ENCODE measurements at places on chromosomes 16 and 17.
A peak's percentile ranks its signal among the peaks of the same experiment; 100 is the strongest.

DNA sequence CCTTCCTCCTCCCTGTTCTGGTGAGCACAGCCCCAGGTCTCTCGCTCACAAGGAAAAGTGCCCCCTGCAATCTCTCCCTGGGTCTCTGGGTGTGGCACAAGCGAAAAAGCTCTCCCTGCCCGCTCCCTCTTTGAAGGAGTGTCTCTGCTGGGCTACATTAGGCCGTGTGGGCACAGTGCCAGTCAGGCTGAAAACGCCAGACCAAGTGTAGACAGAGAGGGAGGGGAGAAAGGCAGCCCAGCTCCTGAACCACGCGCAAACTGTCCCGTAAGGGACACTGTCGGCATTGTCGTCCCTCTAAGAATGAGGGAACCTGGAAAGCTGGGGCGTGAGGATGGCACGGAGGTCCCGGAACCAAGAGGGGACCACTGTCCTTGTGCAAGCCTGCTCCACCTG lies 3.9 kb downstream of the SMIM5 start:
- no peak for DNase-seq

GRCh38 chr16:85616607-85617321 lies 3.6 kb downstream of the GSE1 start:
- DNase-seq: no peak

GRCh38 chr17:44959821-44960531 lies 8.1 kb downstream of the C1QL1 start:
- DNase-seq: no peak

GRCh38 chr16:49484451-49484849 lies 110.8 kb downstream of the C16orf78 start:
- DNase-seq: no peak

GRCh38 chr17:39663688-39664580 lies 1.2 kb upstream of the TCAP start:
- DNase-seq: no peak

- DNase-seq: no peak
Observed at GRCh38 chr16:73563709-73564108, 515.8 kb upstream of the ZFHX3 start.

GRCh38 chr17:10271106-10271562 lies 72.7 kb upstream of the GAS7 start:
- peak; percentile 86 for DNase-seq

GRCh38 chr16:83968891-83969649 lies 1.0 kb downstream of the NECAB2 start:
- DNase-seq: no peak

DNA sequence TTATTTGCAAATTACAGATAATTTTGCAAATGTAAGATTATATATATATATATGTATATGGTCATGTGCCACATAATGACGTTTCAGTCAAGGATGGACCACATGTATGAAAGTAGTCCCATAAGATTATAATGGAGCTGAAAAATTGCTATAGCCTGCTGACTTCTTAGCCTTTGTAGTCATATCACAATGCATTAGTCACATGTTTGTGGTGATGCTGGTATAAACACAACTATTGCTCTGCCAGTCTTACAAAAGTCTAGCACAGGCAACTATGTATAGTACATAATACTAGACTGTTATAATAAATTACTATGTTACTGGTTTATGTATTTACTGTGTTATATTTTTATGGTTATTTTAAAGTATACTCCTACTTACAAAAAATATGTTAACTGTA lies 444.3 kb downstream of the KCNJ2 start:
- DNase-seq: no peak

DNA sequence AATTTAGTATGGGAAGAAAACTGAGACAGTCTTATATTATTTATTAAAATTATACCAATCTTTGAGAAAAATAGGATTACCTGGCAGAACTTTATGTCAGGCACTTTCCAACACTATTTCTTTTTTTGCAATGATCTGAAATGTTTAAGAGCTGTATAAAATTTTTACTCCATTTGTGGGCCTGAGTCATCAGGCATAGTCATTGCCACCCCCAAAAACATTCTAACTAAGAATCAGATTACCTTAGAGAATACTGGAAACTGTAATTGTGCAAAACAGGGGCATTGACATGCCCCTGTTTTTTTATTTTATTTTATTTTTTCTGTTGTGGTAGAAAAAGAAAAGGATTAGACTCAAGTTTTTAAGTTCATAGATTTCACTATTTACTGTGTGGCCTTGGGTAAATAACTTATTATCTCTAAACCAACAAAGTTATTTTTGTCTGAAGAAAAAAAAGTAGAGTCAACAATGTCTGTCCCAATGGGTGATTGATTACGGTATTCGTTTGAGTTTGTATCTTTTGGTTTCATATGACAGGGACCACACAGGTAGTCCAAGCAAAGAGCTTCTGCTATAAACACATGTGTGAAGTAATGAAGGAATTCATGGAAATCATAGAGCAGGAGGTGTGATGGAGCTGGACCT lies 24.6 kb downstream of the VAT1L start:
- no peak for DNase-seq

DNA sequence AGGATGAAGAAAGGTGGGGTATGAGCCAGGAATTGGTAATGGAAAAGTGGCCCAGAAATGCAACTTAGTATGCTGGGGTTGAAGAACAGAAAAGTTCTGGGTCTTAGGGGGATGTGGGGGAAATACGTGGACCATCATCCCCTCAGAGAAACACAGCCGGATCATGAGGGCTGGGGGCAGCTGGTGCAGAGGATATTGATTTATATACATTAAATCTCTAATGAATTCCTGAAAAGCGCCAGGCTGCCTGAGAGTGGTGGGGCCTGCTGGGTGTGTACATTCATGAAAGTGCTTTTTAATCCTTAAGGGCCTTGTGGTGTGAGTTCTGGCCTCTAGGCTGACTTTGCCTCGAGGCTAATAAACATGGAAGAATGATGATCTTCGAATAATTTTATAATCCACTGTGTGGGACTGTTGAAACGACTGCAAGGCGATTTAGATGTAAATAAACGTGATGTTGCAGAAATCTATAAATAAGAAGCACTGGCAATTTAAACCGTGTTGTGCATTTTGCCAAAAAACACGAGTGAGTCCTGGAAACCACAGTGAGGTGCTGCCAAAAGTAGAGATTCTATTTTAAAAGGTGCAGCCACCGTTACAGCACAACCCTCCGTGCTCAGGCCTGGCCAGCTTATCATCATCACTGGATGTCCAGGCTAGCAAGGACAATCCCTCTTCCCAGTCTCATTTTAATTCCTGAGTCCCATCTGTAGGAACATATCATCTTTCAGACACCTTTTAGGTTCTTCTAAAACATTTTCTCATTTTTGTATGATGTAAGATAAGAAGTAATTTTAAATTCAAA lies 32.1 kb downstream of the PRKAR1A start:
- no peak for DNase-seq

- peak; percentile 42 for DNase-seq
Observed at GRCh38 chr16:68590201-68590994, 51.3 kb downstream of the ZFP90 start.

DNA sequence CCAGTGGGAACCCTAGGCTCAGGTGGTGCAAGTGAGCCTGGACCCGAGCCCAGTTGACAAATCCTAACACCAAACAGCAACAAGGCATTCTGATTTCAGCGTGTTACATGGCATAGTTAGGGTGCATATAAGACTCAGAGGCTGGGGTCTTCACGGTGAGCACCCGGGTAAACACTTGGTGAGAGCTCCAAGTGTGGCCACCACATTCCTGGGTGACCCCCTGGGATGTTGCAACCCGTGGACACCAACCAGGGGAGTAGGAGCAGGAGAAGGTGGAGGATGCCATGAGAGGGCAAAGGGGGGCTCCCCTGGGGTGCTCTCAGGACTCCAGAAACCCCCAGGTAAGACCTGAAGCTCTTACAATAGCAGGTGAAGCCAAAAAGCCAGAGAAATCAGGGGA lies 69.9 kb upstream of the CDH5 start:
- no peak for DNase-seq

DNA sequence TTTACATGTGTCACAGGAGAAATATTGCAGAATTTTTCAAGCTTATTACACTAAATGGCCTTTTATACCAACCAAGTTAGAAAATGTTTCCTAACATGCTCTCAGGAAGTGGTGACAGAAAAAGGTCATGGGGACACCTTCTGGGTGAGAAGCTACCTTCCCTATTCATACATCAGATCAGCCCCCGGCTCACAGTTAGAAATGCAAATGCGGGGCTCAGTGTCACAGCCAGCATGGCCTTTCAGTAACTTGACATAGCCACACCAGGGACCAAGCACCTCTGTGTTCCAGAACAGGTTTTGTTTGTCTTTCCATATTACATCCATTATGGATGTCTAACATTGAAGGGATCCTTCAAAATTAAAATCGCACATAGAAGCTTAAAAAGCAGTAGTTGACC lies 59.5 kb downstream of the CHD9NB start:
- DNase-seq: no peak

DNA sequence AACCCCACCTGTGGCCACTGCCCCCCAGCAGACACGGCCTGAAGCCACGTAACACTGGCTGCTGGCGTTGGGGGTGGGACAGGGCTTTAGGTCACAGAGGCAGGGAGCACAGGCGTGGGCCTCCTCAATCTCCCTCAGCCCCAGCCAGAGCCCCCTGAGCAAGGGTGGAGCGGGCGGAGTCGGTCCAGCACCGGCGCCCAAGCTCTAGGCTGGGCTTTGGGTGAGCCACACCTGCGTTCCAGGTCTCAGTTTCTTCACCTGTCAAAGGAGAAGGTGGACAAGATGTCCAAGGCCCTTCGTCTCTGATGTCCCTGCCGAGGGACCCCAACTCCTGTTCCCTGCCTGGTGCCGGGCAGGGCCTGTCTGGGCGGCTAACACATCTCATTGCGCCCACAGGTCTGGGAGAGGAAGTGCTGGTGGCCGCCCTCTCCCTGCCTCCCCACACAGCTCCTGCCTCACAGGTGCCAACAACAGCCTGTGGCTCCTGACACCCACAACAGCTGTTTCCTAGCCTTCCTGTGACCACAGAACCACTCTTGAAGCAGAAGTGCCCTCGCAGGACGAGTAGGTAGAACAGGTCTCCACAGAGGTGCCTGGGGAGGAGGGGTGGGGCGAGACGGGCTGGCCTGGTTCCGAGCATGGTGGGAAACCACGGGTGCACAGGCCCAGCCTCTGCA lies 12.0 kb downstream of the FAM83G start:
- DNase-seq: no peak

- no peak for DNase-seq
Observed at GRCh38 chr16:86628614-86629013, 50.3 kb downstream of the FOXL1 start.

DNA sequence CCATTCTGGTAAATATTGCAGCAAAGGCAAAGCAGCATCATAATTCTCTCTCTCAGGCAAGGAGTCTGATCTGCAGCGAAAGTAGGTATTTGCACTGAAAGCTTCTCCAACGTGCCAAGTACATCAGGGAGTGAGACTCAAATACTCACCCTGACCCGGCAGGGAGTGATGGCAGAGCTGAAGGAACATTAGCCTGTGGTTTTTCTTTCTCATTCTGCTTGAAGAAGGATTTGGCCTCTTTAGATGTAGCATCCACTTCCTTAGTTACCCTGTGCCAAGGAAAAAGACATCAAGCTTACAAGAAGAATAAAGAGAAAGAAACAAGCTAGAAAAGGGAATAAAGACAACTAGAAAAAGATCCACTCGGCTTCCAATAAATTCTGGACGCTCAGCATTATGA lies 38.4 kb downstream of the CFDP1 start:
- DNase-seq: no peak

DNA sequence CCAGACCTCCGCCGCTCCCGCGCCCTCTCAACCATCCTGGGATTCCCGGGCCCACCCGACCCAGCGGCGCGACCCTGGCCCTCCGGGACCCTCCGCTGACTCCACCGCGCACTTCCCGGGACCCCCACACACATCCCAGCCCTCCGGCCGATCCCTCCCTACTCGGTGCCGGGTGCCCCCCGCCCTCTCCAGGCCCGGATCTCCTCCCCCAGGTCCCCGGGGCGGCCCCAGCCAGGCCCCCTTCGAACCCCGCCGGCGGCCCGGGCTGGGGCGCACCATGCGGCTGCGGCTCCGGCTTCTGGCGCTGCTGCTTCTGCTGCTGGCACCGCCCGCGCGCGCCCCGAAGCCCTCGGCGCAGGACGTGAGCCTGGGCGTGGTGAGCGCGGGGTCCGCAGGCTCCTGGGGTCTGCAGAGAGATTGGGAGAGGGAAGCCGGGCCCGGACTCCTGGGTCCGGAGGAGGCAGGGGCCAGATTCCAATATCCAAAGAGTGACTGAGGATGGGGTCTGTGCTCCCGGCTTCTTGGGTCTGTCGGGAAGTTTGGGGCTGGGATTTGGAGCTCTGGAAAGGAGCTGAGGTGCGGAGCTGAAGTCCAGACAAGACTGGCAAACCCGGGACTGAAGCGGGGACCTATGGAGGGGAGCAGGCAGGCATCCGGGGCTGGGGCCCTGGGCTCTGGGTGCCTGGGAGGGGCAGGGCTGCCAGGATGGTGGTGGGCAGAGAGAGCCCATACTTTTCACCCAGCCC lies 453 bp downstream of the MMP25 start:
- DNase-seq: no peak

DNA sequence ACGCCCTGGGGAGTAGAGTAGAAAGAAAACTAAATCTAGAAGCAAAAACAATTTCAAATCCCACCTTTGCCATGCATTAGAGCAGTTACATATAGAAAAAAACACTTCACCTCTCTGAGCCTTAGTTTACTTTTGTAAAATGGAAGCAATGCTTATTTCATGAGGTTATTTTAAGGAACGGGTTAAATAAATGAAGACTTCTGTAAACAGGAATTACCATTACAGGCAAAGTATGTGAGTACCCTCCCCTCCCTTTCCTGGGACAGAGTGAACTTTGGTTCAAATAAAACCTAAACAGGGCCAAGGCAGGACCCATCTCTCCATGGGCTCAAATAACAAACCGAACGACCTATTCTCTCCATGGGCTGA lies 4.5 kb upstream of the KRT15 start:
- DNase-seq: no peak

GRCh38 chr17:36188891-36189306 lies 7.7 kb downstream of the CCL3L1 start:
- no peak for DNase-seq

DNA sequence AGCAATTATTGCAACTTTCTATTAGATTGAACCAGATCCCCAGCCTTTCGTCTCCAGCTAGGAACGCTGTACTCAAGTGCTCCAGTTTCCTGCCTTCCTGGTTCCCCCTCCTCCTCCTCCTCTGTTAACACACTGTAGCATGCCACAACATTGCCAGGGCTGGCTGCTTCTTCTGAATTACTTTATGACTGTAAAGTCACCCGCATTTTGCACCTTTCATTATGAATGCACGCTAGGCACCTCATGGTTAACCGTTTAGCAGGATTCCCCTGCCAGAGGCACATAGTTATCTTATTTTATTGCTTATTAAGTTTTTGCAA lies 4.5 kb downstream of the ZNF423 start:
- no peak for DNase-seq

DNA sequence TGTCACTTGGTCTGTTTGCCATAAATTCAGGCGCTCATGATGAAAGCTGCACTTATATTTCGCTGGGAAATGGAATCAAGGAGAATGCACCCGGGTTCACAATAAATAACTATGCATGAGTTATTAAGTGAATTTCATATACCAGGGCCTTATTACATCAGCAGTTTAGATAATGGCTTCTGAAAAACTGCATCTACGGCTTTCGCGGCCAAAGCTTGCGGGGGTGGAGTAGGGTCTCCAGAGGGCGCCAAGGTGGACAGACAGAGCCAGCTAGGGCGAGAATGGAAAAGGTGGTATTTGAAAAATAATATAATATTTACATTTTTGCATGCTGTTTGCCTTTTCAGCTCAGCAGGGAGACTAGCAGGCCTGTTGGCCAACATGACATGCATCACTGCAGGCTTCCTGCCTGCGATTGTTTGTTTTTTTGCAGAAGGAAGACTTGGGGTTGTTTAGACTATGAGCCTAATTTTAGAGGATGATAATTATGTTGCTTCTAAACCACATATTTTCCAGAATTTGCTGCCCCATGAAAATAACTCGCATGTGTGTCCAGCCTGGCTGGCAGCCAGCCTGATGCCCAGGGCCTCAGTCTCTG lies 173.8 kb upstream of the IRX3 start:
- DNase-seq: peak; percentile 61

All from AG10803 (cell line).